ENCODE measurements at places on chromosomes 1 and 21. TPM values are rescaled to one million over a fixed set of nuclear protein-coding genes. Genes with fewer than 3 reads are reported as not detected.

The HTR1D gene
- 0.93 TPM for total RNA-seq

The HNRNPR gene
- total RNA-seq, result 85.2 TPM

The LINGO4 gene
- total RNA-seq, result 0.29 TPM

The FAM163A gene
- not detected for total RNA-seq

The SLC39A1 gene
- 120 TPM for total RNA-seq

The RBM15 gene
- total RNA-seq, result 22.1 TPM

The RCSD1 gene
- total RNA-seq, result 14.8 TPM

The CCDC17 gene
- total RNA-seq, result 5.0 TPM

Data from upper lobe of right lung (tissue), 1 donor.